Activated CD8-positive, alpha-beta memory T cell treated with anti-CD3 and anti-CD28 coated beads for 1 hour (primary cell): ENCODE measurements at places on chromosomes 12 and 14.

DNA sequence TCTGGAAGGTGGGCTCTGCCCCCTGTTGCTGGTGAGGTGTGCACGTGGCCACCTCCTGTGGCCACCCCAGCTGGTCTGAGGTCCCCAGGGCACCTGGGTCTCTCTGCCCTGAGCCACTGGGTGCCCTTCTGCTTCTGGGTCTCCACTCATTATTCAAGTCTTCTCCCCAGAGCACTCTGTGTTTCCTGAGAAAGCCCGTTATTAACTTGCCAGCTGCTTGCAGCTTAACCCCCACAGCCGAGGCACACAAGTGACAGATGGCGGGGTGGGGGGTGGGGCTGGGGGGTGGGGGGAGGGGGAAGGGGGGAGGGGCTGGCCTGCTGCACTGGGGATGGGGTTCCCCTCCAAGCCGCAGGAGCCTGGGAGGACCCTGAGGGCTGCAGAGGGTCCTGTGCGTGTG lies 40.5 kb downstream of the FBRSL1 start:
- DNase-seq: no peak

- DNase-seq: no peak
Measured at GRCh38 chr14:61653507-61653906, 41.8 kb upstream of the HIF1A start.

- no peak for DNase-seq
Measured at GRCh38 chr12:50224026-50224692, 57.0 kb upstream of the CERS5 start.

DNA sequence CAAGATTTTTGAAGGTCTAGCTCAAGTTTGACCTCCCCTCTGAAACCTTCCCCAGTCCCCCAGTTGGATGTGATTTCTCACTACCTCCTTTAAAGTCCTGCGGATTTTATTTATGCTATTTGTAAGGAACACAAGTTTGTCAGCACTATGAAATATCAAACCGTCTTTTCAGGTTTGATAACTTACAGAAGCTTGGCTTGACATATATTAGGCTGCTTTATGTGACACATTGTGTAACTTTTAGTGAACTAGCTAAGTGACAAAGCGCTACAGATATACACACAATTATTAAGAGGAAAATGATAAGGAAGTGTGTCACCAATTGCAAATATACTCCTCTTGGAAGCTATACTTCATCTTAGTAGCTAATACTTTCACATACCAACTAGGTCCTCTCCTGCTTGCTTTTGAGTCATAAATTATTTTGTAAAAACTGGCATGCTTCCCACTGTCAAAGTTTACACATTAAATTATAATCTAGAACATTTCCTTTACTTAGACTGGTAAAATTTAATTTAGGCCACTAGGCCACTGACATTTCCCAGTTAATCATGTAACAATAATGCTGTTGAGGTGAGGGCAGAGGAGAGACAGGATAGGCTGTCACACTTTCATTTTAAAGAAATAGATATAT lies 149.5 kb downstream of the TMTC3 start:
- DNase-seq: no peak

DNA sequence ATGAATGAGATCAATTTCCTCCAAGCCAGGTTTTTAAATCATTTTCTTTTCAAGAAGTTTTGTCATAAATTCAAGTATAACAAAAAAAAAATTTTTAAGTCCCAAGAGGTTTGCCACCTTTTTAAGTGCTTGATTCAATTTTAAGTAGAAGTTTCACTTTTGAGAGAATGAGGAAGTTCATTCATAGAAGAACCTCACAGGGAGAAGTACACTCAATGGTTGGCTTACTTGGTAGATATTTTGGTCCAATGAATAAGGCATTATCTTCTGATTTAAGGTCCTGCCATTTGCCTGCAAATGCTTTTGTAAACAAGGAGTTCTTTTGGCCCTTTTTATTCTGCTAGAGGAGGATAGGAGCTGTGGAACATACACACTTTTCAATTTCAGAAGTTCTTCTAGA lies 96.7 kb upstream of the NOVA1 start:
- DNase-seq: no peak

DNA sequence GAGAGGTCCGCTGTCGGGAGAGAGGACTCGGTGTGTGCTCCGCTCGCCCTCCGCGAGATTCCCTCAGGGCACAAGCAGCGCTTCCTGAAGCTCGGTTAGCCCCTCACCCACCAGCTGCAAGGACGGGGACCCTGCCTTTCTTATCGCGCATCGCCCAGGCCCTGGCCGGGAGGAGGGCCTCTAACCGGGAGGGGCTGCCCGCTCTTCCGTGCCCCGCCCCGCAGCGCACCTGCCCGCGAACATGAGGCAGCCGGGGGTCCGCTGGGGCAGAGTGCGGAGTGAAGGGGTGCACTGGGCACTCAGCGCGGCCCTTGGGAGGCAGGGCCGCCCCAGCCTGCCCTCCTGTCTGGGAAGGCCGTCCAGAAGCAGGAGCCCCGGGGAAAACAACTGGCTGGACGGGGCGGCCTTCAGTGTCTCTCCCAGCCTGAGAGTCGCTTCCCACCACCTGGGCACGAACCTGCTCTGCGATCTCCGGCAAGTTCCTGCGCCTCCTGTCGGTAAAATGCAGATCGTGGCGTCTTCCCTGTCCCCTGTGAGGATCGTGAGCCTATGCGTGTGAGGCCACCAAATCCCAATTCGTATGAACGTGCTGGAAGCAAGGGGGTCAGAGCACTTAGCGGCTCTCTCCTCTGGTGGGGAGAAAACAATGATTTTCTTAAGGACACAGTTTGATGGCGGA lies 28.0 kb upstream of the ADIPOR2 start:
- no peak for DNase-seq

DNA sequence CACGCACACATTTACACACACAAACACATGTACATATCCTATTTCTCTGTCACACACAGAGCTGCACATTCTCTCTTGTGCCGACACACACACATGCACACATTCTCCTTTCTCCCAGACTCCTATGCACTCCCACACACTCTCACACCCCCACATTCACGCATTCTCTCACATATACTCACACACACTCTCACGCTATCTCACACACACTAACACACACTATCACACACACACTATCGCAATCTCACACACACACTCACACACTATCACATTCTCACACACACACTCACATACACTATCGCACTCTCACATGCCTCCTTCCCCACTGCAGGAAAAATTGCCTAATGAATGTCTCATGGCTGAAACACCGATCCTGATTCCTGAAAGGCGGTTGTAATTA lies 450.7 kb downstream of the AACS start:
- DNase-seq: no peak

DNA sequence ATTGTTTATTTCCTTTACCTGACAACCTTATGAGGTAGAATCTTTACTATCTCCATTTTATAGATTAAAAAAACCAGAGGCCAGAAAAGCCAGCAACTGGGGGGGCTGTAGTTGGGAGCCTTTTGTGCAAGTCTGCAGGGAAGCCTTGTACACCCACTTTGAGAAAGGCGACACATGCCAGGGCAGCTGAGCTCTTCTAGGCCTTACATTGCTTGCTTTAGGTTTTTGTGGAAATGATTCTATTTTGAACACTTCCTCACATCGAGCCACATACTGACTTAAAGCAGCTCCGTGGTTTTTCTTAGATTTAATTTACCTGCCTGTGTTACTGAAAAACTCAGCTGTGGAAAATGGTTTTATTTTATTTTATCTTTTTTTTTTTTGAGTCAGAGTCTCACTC lies 34.6 kb downstream of the EP400 start:
- no peak for DNase-seq

- DNase-seq: no peak
Measured at GRCh38 chr14:89465876-89466275, 48.8 kb upstream of the FOXN3 start.

DNA sequence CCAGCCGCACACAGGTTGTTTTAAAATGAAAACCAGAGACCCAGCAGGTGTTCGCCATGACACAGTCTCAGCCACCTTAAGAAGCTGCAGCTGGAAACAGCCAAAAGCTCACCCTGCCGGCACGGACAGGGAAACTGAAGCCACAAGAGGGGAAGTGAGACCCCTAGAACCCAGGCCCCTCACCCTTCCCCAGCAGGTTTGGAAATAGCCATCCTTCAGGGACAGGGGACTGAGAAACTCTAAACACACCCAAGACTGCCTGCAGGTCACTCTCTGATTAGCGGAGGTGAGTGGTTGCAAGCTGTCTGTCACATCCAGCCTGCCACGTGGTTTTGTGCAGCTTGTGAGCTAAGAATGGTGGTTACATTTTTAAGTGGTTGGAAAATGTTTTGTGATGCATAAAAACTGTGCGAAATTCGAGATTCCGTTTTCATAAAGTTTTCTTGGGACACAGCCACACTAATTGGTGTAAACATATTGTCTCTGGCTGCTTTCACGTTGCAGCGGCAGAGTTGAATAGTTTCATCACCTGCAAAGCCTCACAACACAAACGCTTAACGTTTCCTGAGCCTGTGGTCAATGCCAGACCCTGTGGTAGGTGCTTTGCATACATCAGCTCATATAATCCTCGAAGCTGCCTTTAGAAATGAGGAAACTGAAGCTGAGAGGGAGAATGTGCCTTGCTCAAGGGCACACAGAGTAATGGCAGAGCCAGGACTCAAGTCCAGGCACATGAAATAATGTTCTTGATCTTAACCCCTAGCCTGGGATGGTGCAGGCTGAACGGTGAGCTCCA lies 1.7 kb upstream of the SELPLG start:
- no peak for DNase-seq

DNA sequence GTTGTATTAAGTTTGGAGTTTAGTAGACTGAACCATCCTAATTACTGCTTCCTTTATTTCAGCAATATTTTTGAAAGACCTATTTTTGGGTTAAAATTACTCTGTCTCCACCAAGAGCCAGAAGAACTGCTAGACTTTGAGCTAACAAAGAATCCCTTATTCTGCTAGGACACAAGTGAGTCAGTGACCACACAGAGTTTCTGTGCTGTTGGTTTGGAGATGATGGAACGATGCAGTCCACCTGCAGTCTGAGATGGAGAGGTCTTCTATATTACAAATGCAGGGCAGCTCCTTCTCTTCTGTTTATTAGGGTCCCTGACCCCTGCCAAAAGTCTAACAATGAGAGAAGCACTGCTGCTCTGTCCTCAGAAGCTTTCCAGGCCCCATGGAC lies 6.7 kb upstream of the STXBP6 start:
- no peak for DNase-seq

DNA sequence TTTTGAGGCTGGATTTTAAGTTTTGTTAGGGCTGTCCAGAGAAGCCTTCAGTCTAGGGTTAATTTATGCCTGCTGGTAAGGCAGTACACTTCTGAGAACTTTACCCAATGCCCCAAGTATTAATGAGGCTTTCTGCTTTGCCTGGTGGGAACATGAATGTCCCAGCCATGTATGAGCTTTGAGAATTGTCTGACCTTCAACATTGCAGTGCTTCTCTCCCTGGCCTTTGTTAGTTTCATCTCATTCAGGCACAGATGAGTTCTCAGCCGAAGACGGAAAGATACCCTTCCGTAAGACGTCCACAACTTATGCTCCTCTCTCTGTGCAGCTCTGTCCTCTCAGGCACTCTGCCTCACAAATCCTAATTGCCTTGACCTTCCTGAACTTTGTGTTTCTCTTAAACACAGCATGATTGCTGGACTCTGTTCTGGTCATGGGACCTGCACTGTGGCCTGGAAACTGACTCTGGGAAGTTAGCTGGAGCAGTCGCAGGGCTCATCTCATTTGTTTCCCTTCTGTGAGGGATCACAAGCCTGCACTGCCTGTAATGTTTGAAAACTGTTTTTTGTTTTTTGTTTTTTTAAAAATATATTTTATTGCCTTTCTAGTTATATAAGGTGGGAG lies 15.7 kb downstream of the CHPT1 start:
- no peak for DNase-seq

GRCh38 chr14:72801836-72802587 lies 91.9 kb downstream of the DPF3 start:
- no peak for DNase-seq

DNA sequence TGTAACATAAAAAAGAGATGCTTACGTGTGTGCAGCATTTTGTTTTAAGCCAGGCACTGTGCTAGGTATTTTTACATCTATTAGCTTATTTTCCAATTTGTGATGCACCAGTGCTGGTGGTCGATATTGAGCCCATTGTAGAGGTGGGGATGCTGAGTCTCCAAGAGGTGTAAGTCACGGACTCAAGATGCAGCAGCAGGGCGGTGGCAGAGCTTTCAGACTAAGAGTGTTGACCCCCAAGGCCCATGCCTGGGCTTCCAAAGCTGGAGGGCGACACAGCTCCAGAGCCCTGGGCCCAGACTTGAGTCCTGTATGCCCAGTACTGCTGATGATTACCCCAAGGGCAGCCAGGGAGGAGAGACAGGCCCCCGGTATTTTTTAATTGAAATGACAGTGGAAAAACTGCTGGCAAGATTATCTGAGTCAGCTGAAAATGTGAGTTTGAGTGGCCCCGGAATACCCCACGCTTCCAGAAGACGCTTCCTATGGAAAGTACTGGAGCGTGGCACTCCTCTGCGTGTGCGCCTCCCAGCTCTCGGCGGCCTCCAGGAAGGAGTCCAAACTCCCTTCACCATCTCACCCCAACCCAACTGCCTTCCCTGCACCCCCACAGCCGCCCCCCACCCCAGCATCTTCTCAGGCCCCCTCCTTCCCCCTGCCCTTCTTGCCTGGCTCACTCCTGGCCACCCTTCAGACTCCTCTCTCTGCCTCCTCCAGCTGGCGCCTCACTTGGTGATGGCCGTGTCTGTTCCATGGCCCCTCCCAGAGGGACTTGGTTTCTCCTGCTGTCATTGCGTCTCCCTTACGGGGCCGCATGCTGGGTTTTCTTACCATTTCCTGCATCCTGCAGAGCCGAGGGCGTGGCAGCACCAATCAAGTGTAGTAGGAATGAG lies 40.7 kb downstream of the ELK3 start:
- no peak for DNase-seq
